GM12864 (cell line): ENCODE measurements at places on chromosomes 7 and 10.

- no peak for DNase-seq
Measured at GRCh38 chr7:151378011-151378410, 31.8 kb downstream of the WDR86 start.

- DNase-seq: no peak
Measured at GRCh38 chr7:139496528-139496927, 13.1 kb upstream of the KLRG2 start.

DNA sequence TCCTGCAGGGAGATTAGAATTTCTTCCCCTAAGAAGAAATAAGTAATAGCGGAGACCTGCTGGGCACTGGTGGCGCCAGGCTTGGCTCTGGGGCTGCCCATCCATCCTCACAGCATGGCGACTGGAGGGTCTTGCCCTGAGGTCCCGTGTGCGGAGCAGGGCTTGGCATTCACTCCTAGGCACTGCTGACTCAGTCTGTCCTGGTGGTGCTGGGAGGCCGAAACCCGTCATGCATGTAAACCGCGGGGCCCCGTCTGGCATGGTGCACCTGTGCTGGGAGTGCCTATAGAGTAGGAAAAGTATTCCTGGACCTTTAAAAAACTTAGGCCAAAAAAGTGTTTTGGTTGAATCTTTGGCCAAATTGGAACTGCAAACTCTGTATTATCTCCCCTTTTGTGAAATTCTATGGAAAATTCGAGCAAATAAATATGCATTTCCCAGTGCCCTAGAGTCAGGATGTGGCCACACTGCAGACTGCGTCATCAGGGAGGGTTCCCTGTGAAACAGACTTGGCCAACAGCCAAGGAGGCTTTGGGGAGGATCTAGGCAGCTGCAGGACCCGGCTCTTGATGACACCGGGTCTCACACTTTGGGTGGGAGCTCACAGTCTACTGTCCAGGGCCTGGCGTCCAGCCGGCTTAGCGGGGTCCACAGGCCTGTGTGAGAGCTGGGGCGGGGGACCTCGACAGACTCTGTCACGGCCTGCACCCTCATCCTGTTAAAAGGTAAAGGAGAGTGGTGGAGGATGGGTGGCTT is 122.3 kb downstream of the VIPR2 start:
- no peak for DNase-seq

DNA sequence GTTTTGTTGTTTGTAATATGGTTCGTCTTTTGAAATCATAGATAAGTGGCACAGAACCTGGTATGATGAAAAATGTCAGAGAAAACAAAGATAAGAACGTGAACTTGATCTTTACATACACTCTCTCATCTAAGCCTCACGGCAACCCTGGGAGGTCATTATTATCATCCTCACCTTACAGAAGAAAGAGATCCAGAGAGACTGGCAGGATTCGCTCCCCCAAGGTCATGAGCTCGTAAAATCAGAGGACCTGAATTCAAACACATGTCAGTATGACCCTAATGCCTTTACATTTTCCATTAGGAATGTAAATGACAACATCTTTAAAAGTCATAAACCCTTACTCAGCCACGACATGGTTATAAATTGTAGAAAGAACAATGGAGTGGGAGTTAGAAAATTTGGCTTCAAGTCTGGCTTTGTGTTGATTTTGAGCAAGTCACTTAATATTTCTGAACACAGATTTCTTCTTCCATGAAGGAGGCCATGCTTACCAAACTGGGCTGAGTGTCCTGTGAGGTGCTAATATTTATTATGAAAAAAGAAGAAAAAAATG is 35.9 kb downstream of the HIPK2 start:
- no peak for DNase-seq

DNA sequence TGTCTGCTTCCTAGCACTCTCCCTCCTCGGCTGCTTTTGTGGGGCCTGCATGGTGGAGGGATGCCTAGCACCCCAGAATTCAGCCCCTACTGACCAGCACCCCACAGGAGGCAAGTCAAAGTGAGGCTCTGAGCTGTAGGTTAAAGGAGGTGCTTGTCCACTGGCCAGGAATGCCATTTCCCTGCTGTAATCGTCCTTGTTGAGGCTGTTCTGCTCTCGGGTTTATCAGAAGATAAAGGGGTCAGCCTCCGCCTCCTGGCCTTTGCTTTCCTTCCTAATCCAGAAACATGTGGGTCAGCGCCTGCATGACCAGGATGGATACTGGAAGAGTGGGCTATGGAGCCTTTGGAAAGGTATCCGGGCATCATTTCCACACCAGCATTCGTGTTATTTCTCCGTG is 98.9 kb downstream of the MKI67 start:
- DNase-seq: no peak

DNA sequence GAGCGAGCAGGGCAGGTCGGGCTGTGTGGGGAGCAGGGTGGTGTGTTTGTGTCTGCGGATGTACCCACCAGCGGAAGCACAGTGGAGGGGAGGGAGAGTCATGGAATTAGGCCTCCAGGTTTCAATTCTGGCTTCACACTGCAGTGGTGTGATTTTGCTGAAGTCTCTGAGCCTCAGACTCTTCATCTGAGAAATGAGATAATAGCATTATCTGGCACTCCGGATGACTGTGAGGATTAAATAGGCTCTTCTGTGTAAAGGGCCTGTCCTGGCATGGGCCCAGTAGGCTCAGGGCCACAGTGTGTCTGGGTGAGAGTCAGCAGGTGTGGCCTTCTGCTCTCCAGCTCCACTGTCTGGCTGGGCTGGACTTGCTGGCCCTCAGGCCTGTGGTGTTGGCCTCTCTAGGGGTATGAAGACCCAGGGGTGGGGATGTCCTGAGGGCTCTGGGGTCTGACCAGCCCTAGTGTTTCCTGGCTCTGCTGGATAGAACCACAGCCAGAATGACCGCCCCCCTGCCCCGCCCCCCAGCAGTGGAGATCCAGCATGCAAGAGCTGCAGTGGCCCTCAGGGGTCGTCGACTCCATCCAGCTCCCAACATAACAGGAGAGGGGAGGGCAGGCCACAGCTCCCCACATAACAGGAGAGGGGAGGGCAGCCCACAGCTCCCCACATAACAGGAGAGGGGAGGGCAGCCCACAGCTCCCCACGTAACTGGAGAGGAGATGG is 178.6 kb downstream of the RPS24 start:
- no peak for DNase-seq
